ENCODE measurements at places on chromosomes 4 and X. TPM values are rescaled to one million over a fixed set of nuclear protein-coding genes. Genes with fewer than 3 reads are reported as not detected.

The VEGFD gene
- under 0.01 TPM for total RNA-seq

The AWAT2 gene
- not detected for total RNA-seq

The FDCSP gene
- total RNA-seq, result not detected

The GNRHR gene
- total RNA-seq, result not detected

The HSFX4 gene
- total RNA-seq, result not detected

The LRRC66 gene
- total RNA-seq, result 0.17 TPM

The NEXMIF gene
- not detected for total RNA-seq

The FAM47C gene
- total RNA-seq, result not detected

The NPY2R gene
- under 0.01 TPM for total RNA-seq

The PABPC1L2A gene
- total RNA-seq, result not detected

The PPP2R2C gene
- 0.15 TPM for total RNA-seq

The RBM46 gene
- total RNA-seq, result not detected

The FAM241A gene
- 0.89 TPM for total RNA-seq

The GLOD5 gene
- not detected for total RNA-seq

The TEX13D gene
- not detected for total RNA-seq

The TBC1D1 gene
- total RNA-seq, result 175 TPM

The ZNF732 gene
- 1.0 TPM for total RNA-seq

The CFP gene
- total RNA-seq, result under 0.01 TPM

The DCUN1D4 gene
- 16.6 TPM for total RNA-seq

The TCEAL6 gene
- not detected for total RNA-seq

The COL4A5 gene
- total RNA-seq, result 19.5 TPM

The CSAG2 gene
- total RNA-seq, result not detected

The PRRG1 gene
- 6.7 TPM for total RNA-seq

Data from bronchus fibroblast of lung (primary cell).